ENCODE measurements at places on chromosomes 4 and X. TPM values are rescaled to one million over a fixed set of nuclear protein-coding genes. Genes with fewer than 3 reads are reported as not detected.

FDCSP gene
- not detected for total RNA-seq

DCX gene
- not detected for total RNA-seq

DNA sequence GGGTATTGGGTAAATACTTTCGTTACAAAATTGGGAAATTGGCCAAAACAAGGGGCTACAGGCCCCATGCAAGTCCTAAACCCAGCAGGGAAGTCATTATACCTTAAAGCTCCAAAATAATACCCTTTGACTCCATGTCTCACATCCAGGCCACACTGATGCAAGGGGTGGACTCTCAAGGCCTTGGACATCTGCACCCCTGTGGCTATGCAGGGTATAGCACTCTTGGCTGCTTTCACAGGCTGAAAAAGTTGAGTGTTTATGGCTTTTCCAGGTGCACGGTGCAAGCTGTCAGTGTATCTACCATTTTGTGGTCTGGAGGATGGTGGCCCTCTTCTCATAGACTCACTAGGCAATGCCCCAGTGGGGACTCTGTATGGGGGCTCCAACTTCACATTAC lies 326.5 kb downstream of the TEX13C start:
- H3K36me3 ChIP-seq: no peaks in the 10 kb centered on the region
- H3K4me1 ChIP-seq: no peaks in the 10 kb centered on the region
- no peak overlapping the region for H3K4me3 ChIP-seq
- H3K27ac ChIP-seq: no peak overlapping the region
- no peak for DNase-seq
- H3K27me3 ChIP-seq: no peaks in the 10 kb centered on the region

DNA sequence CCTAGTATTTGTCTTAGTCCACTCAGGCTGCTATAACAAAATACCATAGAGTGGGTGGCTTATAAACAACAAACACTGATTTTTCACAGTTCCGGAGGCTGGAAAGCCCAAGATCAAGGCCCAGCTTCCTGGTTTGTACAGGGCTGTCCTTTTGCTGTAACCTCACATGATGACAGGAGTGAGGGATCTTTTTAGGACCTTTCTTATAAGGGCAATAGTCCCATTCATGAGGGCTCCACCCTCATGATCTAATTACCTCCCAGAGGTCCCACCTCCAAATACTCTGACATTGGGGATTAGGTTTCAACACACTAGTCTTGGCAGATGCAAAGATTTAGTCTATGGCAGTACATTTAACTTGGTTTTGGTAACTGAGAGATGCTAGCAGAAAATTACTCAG lies 20.9 kb downstream of the GPAT3 start:
- H3K27ac ChIP-seq: peak overlapping the region; percentile 19
- no peaks in the 10 kb centered on the region for H3K27me3 ChIP-seq
- DNase-seq: no peak
- peaks cover 16% of the 10 kb centered on the region for H3K36me3 ChIP-seq

DNA sequence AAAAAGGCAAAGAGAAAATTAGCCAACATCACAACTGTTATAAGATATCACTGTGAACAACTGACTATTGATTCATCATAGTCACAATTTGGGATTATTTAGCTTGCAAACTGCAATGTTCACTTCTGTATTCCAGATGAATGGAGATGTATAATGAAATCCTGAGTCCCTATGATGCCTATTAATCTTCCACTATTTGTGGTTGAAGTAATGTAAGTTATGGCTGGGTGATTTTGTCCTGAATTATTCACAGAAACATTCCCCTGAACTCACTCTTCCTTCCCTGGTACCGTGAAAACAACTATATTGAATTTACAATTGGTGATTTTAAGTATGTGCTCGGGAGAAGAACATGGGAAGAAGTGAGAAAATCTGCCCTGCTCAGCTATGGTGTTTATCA lies 50.8 kb upstream of the NPFFR2 start:
- no peaks in the 10 kb centered on the region for H3K27me3 ChIP-seq
- H3K27ac ChIP-seq: no peak overlapping the region
- no peak for DNase-seq
- no peaks in the 10 kb centered on the region for H3K4me1 ChIP-seq
- no peaks in the 10 kb centered on the region for H3K36me3 ChIP-seq
- H3K4me3 ChIP-seq: no peak overlapping the region

DNA sequence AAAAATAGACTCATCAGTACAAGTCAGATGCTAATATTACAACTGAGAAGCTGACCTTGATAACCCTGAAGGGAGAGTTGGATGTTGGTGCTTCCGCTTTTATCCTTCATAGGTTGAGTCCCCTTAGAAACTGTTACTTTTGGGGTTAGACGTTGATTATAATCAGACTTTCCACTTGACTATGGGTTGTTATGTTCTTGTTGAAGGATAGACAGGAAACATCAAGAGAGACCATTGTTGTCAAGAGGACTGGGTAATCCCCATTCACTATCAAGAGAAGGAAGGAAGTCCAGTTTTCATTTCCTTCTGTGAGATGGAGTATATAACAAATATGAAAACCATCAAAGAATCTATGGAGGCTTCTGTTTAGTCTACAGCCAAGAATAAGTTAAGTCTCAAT lies 229.9 kb upstream of the AFF2 start:
- no peaks in the 10 kb centered on the region for H3K36me3 ChIP-seq
- H3K4me1 ChIP-seq: peaks cover 8% of the 10 kb centered on the region
- DNase-seq: no peak
- no peak overlapping the region for H3K4me3 ChIP-seq

DNA sequence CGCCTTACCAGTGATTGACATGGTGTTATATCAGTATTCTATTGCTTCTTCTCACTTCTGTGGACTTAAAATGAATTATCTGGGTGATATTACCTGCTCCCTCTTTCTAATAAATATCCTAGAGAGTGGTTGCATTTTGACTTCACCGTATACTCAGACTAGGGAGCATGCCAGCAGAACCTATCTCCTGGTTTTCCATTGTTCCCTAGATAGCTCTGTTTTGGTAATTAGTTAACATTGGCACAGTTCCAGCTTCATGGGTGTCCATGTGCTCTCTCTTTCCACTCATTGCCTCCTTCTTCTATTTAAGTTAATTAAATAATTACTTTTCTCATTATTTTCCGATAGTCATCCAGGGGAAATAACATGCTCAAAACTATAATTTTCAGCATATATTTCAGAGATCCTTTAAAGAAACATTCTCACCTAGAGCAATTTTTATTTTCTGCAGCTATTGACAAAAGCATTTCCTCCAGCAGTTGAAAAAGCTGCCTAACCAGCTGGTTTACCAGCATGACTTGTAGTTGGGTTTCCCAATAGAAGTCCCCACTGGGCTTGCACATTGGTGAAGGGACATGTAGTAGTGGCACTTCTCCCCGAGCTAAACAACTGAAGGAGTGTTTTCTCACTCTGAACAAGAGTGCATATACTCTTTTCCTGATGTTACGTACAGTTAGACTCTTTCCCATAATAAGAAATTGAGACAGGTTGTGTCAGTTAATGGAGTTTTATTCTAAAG lies 27.9 kb upstream of the PAPSS1 start:
- H3K27me3 ChIP-seq: peaks cover 40% of the 10 kb centered on the region
- no peak for DNase-seq
- H3K4me1 ChIP-seq: peaks cover 2% of the 10 kb centered on the region
- H3K4me3 ChIP-seq: no peak overlapping the region

PDCL2 gene
- not detected for total RNA-seq

- H3K27ac ChIP-seq: no peak overlapping the region
- no peaks in the 10 kb centered on the region for H3K4me1 ChIP-seq
- H3K27me3 ChIP-seq: no peaks in the 10 kb centered on the region
- H3K4me3 ChIP-seq: no peak overlapping the region
Measured at GRCh38 chr4:166802346-166802745, 431.9 kb downstream of the SPOCK3 start.

DNA sequence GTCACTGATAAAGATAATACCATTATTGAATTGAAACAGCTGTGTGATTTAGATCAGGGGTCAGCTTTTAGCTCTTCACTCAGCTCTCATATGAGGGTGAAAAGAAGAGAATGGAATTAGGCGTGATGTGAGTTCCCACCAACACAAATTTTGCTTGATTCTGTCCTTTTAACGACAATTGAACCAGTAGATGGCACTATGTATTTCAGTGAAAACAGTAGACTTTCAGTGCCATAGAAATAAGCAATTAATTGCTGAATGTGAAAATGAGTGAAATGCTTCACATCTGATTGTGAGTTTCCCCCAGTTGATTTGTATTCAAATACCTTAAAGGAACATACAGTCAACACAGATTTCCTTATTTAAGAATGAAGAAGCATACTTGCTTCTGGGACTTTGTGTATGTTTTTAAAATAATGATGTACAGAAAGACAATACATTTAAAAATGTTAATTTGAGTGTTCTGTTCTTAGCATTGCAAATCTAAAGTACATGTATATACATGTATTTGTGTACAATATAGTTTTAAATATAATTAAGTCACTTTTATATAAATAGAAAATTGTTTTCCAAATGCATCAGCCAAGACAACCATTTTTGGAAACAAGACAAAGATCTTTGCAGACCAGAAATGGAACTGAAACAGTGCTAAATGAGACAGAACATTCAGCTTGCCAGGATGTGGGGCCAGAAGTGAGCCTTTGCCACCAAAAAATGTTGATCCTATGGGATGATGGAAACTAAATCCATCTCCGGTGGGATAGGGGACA lies 178.8 kb downstream of the SNCA start:
- DNase-seq: no peak
- H3K27me3 ChIP-seq: peaks cover 32% of the 10 kb centered on the region
- peaks cover 2% of the 10 kb centered on the region for H3K4me1 ChIP-seq
- no peaks in the 10 kb centered on the region for H3K36me3 ChIP-seq

SMAD1 gene
- total RNA-seq: 1.9 TPM

PGAM4 gene
- total RNA-seq: not detected

DNA sequence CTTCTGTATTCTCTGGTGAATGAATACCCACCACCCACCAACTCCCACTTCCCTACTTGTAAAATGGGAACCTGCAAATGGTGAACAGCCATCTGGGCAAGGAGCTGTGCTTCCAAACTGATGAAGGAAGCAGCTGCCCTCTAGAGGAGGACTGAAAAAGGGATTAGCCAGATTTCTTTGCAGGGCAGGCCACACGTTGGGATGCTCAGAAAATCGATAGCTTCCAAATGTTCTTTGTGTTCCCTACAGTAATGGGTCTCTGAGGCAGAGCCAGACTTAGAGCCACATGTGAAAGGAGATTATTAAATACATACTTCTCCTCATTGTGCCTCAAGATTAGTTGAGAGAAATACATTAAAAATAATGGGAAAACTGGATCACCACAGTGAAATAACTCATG lies 39.3 kb upstream of the LPAR4 start:
- peaks cover 3% of the 10 kb centered on the region for H3K4me1 ChIP-seq
- no peak overlapping the region for H3K27ac ChIP-seq
- H3K27me3 ChIP-seq: no peaks in the 10 kb centered on the region
- H3K4me3 ChIP-seq: no peak overlapping the region
- DNase-seq: no peak
- H3K36me3 ChIP-seq: peaks cover 3% of the 10 kb centered on the region

GRCh38 chr4:74418063-74418670 lies 26.8 kb upstream of the AREG start:
- H3K4me1 ChIP-seq: no peaks in the 10 kb centered on the region
- no peak overlapping the region for H3K4me3 ChIP-seq
- H3K27ac ChIP-seq: no peak overlapping the region
- H3K27me3 ChIP-seq: peaks cover 4% of the 10 kb centered on the region
- no peak for DNase-seq
- H3K36me3 ChIP-seq: no peaks in the 10 kb centered on the region

- no peak overlapping the region for H3K4me3 ChIP-seq
- no peak for DNase-seq
- no peaks in the 10 kb centered on the region for H3K36me3 ChIP-seq
- H3K27ac ChIP-seq: no peak overlapping the region
- H3K4me1 ChIP-seq: peaks cover 3% of the 10 kb centered on the region
Measured at GRCh38 chrX:48665991-48666390, 17.6 kb upstream of the WAS start.

CNKSR2 gene
- total RNA-seq: 6.3 TPM

DNA sequence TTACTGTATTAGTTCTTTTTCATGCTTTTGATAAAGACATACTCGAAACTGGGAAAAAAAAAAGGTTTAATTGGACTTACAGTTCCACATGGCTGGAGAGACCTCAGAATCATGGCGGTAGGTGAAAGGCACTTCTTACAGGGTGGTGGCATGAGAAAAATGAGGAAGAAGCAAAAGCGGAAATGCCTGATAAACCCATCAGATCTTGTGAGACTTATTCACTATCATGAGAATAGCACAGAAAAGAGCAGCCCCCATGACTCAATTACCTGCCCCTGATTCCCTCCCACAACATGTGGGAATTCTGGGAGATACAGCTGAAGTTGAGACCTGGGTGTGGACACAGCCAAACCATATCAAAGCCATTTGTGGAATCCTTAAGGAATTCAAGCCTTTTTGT lies 1238.9 kb downstream of the ADGRL3 start:
- H3K4me1 ChIP-seq: no peaks in the 10 kb centered on the region
- no peak for DNase-seq
- no peaks in the 10 kb centered on the region for H3K36me3 ChIP-seq
- H3K4me3 ChIP-seq: no peak overlapping the region

DNA sequence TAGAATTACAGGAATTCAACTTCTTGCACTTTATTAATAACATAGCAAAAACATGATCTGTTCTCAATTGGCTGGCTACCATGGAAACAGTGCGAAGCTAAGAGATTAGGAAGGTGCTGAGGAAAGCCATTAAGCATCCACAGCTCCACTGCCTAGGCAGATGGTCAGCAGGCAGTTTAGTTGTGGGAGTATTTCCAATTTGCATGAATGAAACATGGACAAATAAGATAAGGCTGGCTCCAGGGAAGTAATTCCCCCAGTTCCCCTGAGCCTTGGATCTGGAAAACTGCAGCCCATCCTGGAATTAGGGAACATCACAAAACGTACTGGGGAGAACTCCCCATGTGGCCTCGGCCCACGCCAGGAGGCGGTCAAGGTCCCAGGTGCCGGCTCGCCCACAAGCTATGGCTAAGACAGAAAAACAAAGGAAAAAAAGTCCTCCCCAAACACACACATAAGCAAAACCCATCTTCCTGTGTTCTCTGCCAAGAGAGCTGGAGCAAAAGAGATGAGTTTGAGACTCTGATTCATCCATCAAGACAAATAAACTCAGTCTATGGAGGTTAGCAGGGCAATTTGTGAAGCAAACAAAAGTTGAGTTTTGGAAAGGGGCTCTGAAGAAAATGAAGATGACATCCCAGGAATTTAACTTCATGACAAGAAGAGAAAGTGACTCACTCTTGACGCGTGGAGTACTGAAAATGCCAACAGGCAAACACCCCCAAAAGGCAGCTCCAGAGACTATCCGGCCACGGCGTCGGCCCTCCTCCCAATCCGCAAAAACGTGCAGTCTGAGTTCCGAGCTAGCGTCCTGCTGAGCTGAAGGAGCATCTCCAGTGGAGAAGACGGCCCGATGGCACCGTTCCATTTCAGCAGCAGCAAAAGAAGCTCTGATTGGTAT lies 45.1 kb downstream of the IGFBP7 start:
- no peak overlapping the region for H3K27ac ChIP-seq
- peaks cover 17% of the 10 kb centered on the region for H3K27me3 ChIP-seq
- no peaks in the 10 kb centered on the region for H3K4me1 ChIP-seq
- no peaks in the 10 kb centered on the region for H3K36me3 ChIP-seq
- DNase-seq: no peak
- H3K4me3 ChIP-seq: no peak overlapping the region

EMCN gene
- not detected for total RNA-seq

GRCh38 chr4:108188770-108189169 lies 20.0 kb upstream of the LEF1 start:
- peaks cover 2% of the 10 kb centered on the region for H3K27me3 ChIP-seq
- H3K4me3 ChIP-seq: no peak overlapping the region
- H3K36me3 ChIP-seq: no peaks in the 10 kb centered on the region
- no peaks in the 10 kb centered on the region for H3K4me1 ChIP-seq
- DNase-seq: no peak

Measured in activated CD8-positive, alpha-beta memory T cell treated with anti-CD3 and anti-CD28 coated beads, Interleukin-2, amount 10 ng/mL, durations not matched to agents 7 days and 5 days (primary cell).